Left renal pelvis (tissue), 4 donors: ENCODE measurements at places on chromosomes 6 and 20.

- DNase-seq: no peak
Measured at GRCh38 chr6:56393615-56394612, 146.5 kb upstream of the COL21A1 start.

- DNase-seq: no peak
Measured at GRCh38 chr6:56915832-56916231, 39.1 kb upstream of the BEND6 start.

DNA sequence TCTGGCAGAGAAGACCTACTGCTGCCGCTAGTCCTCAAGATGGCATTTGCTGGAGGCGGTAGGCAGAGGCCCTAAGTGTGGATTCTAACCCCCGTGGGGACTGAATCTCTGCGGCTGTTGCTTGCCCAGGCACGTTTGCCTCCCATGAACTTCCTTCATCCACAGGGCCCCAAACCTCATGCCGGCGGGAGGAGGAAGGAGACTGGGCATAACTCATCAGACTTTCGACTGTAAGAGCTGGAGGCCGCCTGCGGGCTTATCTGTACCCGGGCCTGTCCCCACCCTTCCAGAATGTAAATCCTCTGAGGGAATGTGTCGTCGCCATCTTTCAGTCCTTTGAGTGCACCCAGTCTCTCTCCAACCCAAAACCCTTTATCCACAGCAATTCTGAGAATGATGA lies 990 bp downstream of the ZFP57 start:
- DNase-seq: no peak

DNA sequence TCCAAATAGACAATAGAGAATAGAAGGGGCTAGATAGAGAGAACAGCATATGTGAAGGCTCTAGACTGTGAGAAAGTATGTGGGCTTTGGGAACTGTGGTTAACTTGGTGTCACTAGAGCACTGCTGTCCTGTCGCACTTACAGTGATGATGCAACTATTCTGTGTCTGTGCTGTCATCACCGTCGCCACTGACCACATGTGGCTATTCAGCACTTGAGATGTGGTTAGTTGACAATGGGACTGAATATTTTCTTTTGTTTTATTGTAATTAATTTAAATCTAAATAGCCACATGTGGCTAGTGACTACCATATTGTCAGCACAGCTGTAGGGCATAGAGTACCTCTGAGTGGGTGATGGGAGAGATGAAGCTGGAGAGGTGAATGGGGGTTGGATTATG lies 39.0 kb upstream of the IFNGR1 start:
- DNase-seq: no peak

GRCh38 chr6:113564371-113565171 lies 292.6 kb upstream of the MARCKS start:
- DNase-seq: peak; percentile 68

DNA sequence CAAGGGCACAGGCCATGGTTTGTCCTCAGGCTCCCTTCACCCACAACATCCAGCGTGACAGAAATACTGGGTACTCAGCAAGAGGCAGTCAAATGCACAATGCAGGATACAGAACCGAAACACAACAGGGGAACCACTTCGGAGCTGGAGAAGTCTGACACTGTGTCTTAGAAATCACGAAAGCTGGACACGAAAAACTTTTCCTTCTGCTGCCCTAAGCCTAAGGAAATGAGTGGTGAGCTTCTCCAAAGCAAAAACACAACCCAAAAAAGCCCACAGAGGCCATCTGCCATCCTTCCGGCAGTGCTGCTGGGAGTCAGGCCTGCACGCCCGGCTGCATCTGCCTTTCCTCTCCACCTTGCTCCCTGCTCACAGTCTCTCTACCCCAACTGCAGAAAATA lies 106.3 kb downstream of the SLC23A2 start:
- DNase-seq: no peak

- no peak for DNase-seq
Measured at GRCh38 chr6:7697432-7697819, 28.5 kb upstream of the BMP6 start.

DNA sequence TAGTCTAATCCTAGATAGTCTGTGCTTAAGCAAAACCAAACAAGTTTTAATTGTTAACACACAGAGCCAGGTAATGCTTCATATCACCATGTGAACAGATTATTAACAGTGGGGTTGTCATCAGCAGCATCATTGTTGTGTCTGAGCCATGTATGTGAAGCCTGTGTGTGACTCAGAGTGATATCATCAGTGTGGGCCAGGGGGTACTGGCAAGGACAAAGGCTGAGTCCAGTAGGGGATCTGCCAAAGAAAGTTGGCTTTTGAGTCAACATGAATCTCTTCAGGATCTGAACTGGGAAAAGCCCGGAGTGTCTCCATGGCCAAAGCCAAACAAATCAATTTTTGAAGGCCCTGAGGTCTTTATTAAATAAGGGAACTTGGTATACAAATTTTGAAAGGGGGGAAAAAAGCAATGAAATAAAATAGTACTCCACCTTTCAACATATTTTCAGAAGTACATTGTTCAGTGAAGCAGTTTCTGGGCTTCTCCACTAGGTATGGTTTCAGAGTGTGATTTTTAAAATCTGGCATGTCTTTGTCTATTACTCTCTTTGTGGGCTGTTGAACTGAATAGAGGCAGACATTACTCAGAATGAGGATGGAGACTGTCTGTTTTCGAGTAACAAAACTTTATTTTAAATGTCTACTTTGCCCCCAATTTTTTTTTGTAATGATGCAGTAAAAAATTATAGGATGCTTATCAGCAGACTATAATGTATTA lies 444.2 kb upstream of the JAG1 start:
- DNase-seq: no peak

DNA sequence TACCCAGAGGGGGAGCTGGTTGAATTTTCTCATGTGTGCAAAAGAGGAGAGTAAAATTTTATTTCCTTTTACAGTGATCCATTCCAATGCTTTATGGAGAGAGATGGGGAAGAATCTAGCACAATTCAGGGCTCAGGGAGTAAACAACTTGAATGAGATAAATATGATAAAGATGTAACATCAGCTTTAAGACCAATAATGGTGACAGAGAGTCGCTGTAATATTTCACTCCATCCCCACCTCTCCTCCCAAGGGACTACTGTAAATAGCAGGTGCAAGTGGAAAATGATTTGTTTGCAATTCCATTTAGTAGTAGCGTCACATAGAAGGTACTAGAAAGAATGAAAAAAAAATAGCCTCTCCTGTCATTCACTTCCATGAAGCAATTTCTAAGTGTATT lies 4.8 kb downstream of the CRISP3 start:
- DNase-seq: no peak

- DNase-seq: no peak
Measured at GRCh38 chr6:206264-206663, 86.0 kb upstream of the DUSP22 start.

DNA sequence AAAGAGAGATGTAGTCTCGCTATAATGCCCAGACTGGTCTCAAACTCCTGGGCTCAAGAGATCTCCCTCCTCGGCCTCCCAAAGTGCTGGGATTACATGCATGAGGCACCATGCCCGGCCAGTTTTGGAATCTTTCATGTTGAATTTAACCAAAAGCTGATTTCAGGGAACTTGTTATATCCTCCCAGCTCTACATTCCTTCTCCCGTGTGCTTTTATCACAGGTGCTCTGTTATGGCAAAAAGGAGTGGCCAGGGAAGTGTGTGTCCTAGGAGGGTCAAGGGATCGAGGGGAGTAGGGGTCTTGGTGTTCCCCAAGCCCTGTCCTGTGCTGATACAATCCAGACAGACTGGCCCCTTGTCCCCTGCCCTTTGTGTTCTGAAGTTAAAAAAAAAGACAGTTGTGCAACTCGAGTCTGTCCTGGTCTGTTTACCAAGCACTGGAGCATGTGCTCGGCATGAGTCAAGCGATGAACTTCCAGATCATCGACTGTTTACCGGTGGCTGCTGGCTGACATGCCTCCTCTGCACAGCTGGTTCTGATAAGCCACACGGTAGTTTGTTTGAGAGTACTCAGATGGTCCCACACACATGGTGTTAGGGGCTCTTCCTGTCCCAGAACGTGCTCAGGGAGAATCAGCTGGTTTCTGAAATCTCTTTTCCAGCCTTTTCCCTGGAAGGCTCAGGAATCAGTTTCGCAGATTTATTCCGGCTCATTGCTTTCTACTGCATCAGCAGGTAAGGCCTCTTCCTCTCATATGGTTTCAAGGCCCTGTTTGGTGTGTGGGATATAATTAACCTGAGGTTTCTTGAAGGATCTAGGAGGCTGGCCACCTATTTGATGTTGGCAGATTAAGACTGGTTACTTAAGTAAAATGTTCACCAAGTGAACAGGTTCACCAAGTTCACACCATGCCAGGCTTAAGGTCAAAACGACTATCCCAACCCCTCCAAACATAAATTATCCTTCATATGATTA lies 52.6 kb upstream of the NAA20 start:
- no peak for DNase-seq

- no peak for DNase-seq
Measured at GRCh38 chr6:127382413-127382812, 39.0 kb upstream of the ECHDC1 start.

GRCh38 chr6:81948861-81949260 lies 196.4 kb upstream of the TENT5A start:
- no peak for DNase-seq

DNA sequence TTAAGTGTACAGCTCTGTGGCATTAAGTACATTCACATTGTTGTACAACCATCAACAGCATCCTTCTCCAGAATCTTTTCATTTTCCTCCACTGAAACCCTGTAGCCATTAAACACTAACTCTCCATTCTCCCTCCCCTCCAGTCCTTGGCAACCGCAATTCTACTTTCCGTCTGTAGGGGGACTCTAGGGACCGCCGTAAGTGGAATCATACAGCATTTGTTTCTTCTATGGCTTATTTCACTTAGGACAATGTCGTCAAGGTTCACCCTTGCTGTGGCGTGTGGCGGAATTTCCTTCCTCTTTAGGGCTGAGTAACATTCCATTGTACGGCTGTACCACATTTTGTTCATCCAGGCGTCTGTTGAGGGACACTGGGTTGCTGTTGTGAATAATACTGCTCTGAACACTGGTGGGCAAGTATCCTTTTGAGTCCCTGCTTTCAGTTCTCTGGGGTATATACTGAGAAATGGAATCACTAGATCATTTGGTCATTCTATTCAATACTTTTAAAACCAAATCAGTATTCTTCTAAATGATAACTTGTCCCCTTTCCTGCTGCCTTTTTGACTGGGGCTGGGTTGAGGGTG lies 50.7 kb downstream of the PPP1R3G start:
- no peak for DNase-seq
